ENCODE measurements at places on chromosomes 11 and 22.

DNA sequence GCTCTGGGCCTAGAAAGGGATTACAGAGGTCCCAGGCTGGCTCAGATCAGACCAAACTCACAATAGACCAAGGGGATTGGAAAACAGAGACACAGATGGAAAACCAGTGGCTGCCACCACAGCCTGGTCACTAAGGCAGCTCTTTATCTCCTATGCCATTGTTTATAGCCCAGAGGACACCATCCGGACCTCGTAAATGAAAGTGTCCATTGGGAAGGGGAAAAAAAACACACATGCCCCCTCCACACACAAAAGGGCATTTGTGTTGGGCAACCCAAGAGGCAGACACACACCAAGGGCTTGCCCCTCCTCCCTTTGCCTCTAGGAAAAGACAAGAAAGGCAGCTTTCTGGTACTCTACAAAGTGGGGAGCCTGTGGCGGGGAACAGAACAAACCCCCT, 85.9 kb downstream of the GAB2 start:
- DNase-seq: no peak

DNA sequence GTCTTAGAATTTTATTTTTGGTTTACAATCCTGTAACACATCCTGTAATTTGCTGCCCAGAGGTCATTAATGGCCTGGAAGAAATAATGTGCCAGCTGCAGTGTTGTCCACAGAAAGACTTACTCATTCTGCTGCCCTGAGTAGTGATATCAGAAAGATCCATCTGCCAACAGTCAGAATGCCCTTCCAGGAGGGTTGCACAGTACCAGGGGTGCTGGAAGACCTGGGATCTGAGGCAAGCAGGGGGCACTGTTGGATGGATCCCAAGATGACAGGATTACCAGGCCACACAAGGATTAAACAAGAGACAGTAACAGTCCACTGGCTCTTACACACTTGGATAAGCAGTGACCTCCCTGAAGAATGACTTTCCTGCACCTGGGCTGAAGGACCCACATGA, 93.8 kb upstream of the TOP3B start:
- no peak for DNase-seq

DNA sequence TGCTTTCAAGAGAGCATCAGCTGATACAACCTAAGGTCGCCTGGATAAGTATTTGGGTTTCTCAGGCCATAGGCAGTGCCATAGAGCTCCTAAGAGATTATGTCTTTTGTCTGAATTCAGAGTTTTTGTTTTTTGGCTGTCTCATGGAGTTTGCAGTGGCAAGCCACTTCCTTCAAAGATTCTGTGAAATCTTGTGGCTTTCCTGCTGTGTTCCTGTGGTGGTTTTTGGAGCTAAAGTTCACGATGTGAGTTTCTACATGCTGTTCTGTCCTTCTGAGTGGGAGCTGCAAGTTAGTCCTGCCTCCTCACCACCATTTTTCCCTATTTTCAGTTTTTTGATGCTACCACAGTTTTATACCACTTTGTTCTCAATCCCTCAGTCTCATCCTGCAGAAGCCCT, 111.4 kb downstream of the COMMD9 start:
- no peak for DNase-seq

DNA sequence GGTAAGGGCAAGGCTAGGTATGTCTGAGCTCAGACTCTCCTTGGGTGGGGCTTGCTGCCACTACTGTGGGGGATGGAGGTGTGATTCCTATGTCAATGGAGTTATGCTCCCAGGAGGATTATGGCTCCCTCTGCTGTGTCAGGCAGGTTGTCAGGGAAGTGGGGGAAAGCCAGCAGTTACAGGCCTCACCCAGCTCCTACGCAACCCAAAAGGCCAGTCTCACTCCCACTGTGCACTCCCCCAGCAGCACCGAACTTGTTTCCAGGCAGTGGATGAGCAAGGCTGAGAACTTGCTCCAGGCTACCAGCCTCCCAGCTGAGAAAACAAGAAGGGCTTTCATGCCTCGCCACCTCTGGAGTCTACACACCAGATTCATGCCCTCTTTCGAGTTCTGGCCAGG, 18.2 kb downstream of the C11orf91 start:
- no peak for DNase-seq

GRCh38 chr22:49398115-49398514, 429.6 kb downstream of the BRD1 start:
- no peak for DNase-seq

- DNase-seq: peak; percentile 70
These were observed 4.4 kb downstream of the EFEMP2 start for GRCh38 chr11:65868076-65868667.

DNA sequence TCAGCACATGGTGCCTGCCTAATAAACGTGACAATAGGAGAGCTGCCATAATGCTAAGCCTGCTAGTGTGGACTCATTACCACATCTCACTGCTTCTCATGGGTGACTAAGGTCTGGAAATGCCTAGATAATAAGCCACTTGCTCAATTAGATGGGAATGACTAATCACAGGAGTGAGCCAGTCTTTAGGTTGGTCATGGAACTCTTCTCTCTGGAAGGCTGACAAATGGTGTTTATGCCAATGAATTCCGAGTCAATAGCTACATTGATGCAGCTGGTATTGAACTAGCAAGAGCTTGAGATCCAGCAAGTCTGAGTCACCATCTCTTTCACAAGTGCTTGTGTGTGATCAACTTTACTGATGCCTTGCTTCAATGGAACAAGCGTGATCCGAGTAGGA, 334.9 kb downstream of the OPCML start:
- no peak for DNase-seq

DNA sequence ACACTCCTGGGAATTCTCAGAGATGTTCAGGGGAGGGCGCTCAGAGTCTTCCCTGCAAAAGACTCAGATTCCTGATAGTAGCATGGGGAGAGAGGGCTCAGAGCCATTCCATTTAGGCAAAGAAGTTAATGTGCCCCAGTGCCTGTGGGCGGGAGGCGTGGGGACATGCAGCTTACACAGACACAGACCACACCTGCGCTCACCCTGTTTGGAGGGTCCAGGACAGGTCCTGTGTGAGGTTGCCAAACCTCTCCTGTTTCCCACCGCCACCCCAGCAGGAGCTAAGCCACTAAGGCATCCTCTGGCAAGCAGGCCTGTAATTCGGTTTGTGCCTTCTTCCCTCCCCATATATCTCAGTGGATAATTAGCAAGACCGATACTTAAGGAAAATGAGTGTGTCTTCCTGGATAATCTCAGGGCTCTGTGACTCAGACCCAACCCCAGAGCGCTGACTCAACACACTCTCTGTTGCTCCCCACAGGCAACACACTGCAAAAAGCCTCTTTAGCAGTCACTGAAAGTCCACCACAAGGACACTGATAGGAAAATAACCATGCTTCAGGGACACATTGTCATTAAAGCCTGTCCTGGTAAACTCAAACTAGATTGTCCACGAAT, 118.9 kb upstream of the LMO1 start:
- DNase-seq: no peak

GRCh38 chr11:10497371-10498021, 42.4 kb downstream of the AMPD3 start:
- DNase-seq: no peak

DNA sequence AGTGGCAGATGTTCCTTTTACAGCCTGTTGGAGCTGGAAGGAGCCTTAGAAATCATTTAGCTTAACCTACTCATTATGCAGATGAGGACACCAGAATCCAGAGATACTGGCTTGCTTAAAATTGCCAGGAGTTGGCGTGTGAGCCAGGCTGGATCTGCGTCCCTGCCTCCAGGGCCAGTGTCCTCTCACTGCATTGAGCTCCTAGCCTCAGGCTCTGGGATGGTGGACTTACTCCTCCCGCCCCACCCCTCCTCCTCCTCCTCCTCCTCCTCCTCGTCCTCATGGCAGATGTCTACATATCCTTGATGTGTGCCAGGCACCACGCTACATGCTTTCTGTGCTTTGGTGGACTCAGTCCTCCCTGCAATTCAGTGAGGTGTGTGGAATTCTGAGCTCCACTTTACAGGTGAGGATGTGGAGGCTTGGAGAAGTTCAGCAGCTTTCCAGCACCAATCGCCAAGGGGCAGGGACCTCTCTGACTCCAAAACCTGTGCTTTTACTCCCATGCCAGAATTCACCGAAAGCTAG, 24.1 kb downstream of the ADAMTS15 start:
- DNase-seq: no peak

DNA sequence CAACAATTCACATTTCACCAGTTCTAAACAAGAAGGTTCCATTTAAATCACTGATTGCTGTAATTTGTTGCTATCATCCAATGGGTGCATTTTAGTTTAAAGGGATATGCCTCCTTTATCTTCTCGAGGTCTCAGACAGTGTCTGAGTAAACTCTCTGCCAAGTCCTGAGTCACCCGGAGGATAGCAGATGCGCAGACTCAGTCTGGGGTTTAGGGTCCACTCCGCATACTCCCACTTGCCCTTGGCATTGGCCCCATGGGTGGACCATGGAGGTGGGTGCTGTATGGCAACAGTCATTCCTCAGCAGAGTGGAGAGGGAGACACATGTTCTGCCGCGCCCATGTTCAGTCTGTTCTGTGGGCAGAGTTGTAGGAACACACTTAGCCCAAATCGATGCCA, 65.4 kb upstream of the CRTAM start:
- no peak for DNase-seq

- DNase-seq: no peak
These were observed 766 bp downstream of the IZUMO1R start for GRCh38 chr11:94305146-94305545.

DNA sequence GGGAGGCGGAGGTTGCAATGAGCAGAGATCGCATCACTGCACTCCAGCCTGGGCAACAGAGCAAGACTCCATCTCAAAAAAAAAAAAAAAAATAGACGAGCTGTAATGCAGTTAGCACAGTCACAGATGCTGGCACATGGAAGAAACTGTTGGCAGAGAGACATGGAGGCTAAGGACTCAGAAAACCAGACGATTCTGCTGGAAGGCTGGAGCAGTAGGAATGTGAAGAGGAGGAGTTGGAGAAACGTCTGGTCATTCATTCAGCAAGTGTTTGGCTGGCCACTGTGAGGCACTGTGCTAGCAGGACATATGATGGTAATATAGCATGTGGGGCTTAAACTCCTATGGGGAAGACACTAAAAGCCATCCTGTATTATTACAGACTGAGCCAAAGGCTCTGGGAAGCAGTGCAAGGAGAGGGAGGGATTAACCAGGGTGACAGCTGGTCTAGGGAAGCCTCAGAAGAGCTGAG, 5.0 kb downstream of the UQCR10 start:
- DNase-seq: no peak

DNA sequence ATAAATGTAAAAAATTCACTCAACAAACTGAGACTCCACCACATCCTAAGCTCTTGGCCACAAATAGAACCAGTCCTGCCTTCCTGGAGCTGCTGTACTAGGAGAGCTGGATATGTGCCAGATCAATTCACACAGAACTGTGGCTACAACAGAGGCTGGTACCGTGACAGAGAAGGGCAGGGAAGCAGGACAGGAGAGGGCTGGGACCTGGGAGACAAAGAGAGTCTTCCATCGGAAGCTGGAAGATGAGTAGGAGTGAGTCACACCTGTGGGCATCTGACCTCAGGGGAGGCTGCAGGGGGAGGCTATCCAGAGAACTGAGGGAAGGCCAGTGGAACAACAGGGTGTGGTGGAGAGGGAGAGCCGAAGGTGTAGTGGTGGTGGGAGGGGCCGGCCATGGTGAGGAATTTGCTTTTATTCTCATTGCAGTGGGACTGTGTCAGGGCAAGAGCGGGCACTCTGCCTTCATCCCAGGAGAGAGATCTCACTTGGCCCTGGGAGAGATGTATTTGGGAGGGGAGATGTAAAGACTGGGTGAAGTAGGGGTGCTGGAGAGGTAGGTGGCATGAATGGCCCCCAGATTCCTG, 1.9 kb upstream of the LTBP3 start:
- DNase-seq: no peak

DNA sequence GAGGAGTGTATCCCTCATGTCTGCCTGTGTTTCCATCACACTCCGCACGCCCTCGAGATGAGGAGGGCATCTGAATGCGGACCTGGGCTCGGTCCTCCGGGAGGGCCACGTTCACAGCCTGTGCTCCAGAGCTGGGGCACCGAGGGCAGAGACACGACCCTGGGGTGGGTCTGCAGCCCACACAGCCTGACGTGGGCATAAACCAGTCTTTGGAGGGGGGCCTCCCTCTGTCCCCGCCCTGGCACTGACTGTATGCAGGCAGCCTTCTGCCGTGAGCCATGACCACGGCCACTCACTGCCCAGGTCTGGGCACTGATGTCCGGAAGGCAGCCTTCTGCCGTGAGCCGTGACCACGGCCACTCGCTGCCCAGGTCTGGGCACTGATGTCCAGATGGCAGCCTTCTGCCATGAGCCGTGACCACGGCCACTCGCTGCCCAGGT, 1425.1 kb downstream of the BRD1 start:
- DNase-seq: no peak

GRCh38 chr11:124872741-124873140, 7.5 kb downstream of the ROBO3 start:
- DNase-seq: no peak

- DNase-seq: no peak
These were observed 5.8 kb downstream of the POLDIP3 start for GRCh38 chr22:42608823-42609361.

DNA sequence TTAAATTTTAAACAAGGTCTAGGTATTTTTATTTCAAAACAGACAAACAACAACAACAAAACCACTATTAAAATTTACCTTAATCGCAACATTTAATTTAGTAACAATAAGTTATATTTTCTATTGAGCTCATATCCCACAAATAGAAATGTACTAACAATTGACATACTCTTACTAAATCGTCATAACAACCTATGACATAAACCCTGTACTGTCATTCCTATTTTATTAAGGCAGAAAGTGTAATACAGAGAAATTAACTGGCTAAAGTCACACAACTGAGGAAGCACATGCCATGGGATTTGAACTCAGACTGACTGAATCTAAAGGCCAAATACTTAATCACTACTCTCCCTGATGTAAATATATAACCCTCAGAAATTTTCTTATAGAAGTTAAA, 3.0 kb downstream of the KIF18A start:
- no peak for DNase-seq

DNA sequence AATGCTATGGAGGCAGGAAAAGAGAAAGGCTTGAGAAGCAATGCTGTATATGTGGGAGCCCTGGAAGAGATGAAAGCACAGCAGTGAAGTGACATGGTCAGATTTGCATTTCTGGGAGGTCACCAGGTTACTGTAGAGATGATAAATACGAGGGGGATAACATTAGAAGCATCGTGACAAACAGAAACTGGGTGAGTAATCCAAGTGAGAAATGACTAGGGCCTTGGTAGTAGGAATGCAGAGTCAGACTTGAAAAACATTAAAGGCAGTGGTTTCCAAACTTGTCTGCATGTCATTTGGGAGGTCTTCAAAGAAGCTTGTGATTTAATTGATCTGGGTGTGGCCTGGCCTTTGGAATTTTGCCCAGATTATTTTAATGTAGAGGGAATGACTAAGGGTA, 43.9 kb downstream of the CCDC34 start:
- DNase-seq: no peak

GRCh38 chr11:78083021-78083420, 3.4 kb upstream of the NDUFC2 start:
- DNase-seq: no peak

GRCh38 chr11:46588915-46589314, 4.9 kb downstream of the AMBRA1 start:
- DNase-seq: no peak

GRCh38 chr11:34904421-34904955, 11.7 kb downstream of the APIP start:
- no peak for DNase-seq
